ENCODE measurements at places on chromosomes 11 and 22.

- DNase-seq: peak; percentile 10
Observed at GRCh38 chr11:88552379-88553062, 215.0 kb upstream of the CTSC start.

GRCh38 chr11:19419808-19420207, 179.1 kb upstream of the E2F8 start:
- no peak for DNase-seq

DNA sequence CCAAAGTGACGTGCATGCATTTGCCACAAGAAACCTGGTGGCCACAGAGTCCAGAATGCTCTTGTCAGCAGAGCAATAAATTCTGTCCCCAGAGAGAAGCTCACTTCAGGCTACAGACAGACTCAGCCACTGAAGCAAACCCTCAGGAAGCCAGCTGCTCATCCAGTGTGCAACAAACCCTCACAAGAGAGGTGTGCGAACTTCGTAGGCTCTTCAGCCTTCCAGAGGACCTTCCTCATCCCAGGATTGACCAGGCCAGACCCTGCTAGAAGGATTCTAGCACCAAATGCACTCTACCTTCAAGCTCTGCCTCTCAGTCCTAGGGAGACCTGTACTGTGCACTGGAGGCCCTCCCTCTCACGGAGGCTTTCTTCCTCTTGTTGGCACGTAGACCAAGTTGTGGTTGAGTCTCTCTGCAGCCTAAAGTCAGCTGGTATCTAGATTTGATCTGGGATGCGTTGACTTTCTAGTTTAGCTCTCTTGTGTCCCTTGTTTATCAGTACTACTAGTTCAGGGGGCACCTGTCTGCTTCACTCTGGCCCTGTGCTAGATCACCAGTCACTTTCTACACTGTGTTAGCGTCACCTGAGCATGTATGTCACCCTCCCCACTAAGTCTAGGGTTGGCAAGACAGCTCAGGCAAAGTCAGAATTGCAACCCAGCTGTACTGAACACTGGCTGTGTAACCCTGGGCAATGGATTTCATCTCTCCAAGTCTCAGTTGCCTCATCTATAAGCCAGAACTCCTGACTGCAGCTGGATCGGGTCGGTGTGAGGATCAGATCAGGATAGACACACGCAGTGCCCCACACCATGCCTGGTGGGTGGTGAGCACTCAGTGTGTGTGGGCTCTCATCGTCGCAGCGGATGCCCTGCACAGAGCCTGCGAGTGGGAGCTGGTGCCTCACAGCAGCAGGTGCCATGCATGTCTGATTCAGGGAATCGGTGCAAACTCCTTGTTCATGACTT, 22.1 kb upstream of the TMPRSS13 start:
- DNase-seq: no peak

- no peak for DNase-seq
Observed at GRCh38 chr11:119006656-119007055, 8.7 kb downstream of the CENATAC start.

GRCh38 chr11:45997599-45997998, 75.1 kb downstream of the LARGE2 start:
- no peak for DNase-seq

DNA sequence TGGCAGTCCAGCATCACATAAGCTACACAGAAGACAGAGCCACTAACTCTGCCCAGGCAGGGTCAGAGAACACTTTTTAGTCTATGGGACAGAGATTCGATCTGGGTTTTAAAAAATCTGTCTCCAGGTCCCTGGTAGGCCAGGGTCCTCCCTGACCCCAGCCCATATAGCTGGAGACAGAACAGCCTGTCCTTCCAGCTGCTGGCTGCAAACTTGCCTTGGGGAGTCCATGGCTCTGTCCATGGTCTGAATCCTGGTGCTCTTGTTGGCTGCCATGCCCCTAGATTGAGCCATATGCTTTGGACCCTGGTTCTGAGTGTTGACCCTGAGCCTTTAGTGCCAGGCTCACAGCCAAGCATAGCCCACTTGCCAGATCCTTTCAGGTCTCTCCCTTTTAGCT, 13.3 kb upstream of the LIPT2 start:
- DNase-seq: no peak

DNA sequence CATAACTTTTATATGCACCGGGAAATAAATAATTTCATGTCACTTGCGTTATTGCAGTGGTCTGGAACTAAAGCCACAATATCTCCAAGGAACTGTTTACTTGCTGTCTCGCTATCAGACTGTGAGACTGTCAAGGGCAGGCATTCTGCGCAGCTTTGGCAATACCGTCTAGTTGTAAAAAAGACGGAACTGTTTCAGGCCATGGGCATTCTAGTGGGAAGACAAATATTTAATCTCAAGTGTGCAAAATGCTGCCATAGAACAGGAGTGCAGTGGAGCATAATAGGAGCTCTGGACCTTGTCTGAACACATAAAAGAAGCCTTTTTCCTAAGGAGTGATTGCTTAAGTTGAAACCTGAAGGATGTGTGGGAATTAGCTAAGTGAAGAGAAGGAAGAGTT, 53.8 kb downstream of the PACS1 start:
- DNase-seq: no peak

GRCh38 chr22:19766511-19767426, 6.2 kb downstream of the TBX1 start:
- no peak for DNase-seq
